ENCODE measurements at places on chromosomes 3 and 15.
A peak's percentile ranks its signal among the peaks of the same experiment; 100 is the strongest.

- no peak for DNase-seq
These were observed 88.8 kb downstream of the THBS1 start for GRCh38 chr15:39669661-39670060.

DNA sequence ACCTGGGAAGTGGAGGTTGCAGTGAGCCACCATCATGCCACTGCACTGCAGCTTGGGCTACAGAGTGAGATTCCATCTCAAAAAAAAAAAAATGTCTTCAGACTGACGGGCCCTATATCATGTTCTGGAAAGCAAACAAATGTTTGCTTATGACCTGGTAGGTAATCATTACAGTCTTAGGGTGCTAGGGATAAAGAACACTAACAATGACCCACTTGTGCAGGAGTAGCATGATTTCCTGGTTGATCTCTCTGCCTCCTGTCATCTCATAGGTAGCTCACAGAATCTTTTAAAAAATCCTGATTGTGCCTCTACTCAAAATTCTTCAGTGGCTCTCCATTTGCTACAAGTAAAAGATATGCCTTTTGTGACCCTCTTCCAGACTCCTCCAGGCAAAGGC lies 74.5 kb upstream of the TSPAN3 start:
- DNase-seq = no peak

GRCh38 chr3:64732576-64732975 lies 44.8 kb upstream of the ADAMTS9 start:
- peak; percentile 18 for DNase-seq

- no peak for DNase-seq
These were observed 11.6 kb downstream of the ADIPOQ start for GRCh38 chr3:186854146-186854545.

GRCh38 chr15:69666441-69666882 lies 213.8 kb downstream of the RPLP1 start:
- no peak for DNase-seq

- DNase-seq = no peak
These were observed 3.6 kb downstream of the SMC4 start for GRCh38 chr3:160403028-160403545.
